Right hindlimb (tissue), 1 donor: ENCODE measurements at places on chromosomes 3 and 15.
A peak's percentile ranks its signal among the peaks of the same experiment; 100 is the strongest.

DNA sequence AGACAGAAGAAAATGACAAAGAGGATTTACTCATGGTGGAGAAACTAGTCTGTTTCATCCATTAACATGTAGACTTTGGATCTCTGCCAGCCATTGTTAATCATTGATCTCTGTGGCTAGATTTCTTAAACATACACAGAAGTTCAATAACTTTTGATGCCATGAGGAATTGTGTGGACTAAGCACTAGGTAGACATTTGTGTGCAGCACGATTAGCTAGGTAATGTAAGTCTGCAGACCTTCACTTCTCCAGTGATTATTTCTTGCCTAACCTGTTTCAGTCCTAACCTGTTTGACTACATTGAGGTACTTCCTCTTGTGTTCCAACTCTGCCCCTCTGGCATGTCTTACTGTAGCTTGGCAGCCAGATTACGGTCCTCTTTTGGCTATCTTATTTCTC lies 928.5 kb upstream of the ROBO1 start:
- DNase-seq, result no peak

DNA sequence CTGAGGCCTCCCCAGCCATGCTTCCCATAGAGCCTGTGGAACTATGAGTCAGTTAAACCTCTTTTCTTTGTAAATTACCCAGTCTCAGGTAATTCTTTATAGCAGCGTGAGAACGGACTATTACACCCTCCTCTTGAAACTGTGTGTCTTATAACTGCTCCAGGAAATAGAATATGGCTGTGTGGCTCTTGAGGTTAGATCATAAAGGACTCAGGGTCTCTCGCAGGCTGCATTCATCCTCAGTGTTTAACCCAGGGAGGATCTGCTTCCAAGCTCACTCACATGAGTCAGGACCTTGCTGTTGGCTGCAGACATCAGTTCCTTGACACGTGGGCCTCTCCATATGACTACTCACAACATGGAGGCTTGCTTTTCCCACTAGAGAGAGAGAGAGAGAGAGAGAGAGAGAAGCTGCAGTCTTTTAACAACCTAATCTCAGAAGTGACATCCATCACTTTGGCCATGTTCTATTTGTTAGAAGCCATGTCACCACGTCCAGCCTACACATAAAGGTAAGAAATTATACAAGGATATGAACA lies 114.3 kb upstream of the UBE2E1 start:
- DNase-seq, result no peak

GRCh38 chr15:29382862-29383261 lies 113.2 kb upstream of the NSMCE3 start:
- no peak for DNase-seq

DNA sequence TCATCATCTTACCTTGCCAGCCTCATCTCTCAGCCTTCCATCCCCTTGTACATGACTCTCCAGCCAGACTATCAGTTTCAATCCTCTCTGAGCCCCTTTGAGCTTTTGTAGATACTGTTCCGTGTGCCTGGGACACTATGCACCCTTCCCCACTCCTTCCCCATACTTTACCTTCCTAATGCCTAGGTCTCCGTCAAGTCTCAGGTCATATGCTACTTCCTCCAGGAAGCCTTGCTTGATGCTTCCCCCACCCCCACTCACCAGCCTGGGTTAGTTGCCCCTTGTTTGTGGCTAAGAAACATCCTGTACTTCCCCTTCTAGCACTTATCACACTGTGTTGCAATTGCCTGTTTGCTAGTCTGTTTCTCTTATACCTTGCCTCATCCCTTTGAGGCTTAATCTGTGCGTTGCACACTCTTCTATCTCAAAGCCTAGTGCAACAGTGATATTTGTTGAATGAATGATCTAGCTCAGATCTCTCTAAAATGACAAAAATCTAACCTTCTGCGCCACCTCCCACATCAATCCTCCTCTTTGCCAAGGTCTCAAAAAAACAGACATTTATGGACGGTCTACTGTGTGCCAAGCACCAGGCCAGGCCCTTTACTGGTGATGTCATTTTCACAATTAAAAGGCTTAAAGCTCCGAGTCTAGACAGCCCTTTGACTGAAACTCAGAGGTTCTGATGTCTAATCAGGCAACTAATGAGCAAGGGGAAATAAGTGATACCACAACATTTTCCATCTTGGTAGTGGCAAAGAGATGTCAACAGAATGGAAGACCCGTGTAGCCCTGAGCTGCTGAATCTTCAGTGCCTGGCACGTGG lies 6.5 kb upstream of the USP3 start:
- DNase-seq, result no peak

DNA sequence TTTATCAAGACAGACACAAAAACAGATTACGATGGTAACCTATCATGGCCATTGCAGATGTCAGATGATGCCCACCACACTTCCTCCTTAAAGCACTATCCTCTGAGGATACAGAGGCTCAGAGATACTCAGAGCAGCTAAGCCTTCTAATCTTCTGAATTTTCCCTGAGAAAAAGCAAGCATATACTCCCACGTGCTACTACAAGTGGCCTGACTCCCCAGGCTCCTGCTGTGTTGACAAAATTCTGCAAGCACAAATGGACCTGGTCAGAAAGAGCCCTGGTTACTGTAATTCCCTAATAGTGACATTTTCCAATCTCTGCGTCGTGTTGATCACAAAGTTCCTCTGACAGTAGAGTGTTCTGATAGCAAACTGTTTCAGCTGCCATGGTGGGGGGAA lies 207.1 kb downstream of the KCNMB2 start:
- no peak for DNase-seq

DNA sequence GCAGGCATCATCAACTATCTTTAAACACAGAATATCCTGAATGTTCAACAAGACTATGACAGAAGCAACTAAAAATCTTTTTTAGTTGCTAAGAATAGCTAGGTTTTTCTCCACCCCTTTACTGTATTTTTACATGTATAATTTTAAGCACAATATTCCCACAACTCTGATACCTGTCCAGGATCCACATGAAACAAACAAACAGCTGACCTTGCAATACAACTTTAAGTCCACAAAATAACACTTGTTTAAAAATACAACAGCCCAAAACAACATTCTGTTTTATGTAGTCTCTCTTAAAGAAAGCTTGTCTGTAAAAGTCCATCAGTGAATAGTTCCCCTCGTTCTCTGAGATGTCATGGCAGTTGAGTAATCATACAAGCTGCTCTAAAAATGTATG lies 41.1 kb downstream of the IFT57 start:
- DNase-seq, result no peak

GRCh38 chr15:83380682-83381081 lies 66.5 kb upstream of the SH3GL3 start:
- DNase-seq, result peak; percentile 47

DNA sequence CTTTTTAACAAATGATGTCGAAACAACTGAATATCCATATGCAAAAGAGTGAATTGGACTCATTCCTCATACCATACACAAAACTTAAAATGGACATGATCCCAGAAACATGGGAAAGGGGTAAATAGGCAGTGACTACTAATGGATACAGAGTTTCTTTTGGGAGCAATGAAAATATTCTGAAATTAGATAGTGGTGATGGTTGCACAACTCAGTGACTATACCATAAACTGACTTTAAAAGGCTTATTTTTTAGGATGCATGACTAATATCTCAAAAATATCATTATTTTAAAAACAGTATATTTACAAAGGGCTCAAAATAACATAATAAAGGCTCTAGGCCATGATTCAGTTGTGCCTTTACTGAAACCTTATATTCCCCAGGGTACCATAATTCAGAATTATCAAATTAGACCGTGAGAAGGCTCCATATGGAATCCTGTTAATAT lies 16.3 kb upstream of the ATP13A3 start:
- no peak for DNase-seq

DNA sequence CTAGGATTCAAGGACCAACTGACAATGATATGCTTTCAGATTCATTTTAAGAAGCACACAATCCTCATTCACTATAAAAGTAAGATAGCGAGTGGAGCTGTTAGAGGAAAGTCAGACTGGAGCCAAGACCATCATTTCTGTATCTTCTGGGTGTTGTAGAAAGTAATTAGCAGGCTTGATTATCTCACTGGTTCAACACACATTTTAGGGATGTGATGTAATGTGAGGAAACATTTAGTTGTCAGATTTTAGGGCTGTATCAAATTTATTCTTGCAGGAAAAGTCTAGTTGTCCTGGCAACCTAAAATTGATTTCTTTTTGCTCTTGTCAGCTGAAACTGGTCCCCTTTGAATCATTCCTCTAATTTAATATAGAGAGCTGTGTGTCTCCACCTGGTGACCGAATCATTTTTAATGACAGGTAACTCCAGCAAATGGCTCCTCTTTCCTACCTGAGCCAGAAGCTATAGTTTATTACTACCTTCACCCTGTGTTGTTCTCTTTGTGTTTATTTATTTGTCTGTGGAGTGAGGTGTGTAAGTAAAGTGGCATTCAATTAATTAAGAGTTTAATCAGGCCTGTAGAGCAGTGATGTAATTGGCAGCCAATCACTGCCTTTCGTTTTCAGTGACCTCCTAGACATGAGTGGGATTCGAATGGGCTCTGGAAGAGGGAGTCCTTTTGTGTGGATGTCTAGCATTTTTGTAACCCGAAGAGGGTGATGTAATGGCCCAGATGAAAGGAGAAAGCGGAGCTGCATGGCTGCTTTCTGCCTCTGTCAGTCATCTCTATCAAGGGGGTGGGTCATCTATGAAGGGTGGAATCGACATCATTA lies 125.8 kb downstream of the LPP start:
- no peak for DNase-seq

- DNase-seq, result no peak
These were observed 16.4 kb upstream of the PRR20G start for GRCh38 chr3:127304121-127304744.

DNA sequence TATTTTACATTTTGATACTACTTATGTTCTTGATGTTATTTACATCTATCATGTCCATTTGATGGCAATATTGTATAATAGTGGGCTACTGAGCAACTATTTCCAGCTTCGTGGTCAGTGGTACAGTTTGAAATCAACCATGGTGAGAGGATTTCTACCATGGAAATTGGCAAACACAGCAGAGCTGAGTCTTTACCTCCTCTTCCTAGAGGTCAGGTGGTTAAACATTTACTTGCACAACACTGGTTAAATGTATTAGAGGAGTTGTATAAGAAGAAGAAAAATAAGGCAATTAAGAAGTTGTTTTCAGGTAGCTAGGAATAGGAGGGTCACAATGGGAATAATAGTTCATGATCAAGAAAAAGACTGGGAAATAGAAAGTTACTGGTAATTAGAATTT lies 7.2 kb upstream of the PPM1L start:
- no peak for DNase-seq

DNA sequence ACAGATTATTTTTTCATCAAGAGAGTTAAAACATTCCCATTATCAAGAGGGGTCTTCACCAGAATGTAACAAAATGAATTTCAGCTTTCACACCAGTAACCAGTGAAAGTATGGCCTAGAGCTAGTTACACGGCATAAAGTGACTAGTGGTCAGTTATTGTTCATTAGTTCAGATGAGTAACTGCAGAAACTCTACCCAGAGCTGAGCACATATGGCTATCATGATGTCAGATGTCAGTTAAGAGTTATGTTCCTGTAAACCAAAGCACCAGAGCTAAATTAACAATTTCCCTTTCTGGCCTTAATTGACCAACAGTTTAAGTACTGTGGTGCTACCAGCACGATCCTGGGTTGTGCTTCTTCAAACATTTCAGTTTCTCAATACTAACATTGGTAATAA lies 6.6 kb upstream of the MRPS25 start:
- no peak for DNase-seq

GRCh38 chr15:80615361-80615736 lies 79.8 kb upstream of the ABHD17C start:
- no peak for DNase-seq

DNA sequence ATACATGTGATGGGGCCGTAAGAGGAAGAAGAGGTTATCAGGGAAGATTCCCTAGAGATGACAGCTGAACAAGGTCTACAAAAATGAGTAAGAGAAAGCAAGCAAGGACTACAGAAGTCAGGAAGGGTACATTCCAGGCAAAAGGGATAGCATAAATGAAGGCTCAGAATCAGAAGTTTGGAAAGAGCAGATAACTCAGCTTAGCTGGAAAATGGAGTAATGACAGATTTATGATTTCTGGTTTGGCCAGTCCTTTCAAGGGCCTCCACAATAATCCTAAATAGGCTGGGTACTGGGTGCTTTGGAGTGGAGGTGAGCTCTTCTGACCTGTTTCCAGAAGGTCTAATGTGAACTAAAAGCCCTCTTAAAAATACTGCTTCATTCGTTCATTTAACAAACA lies 110.7 kb downstream of the MYO5A start:
- no peak for DNase-seq

DNA sequence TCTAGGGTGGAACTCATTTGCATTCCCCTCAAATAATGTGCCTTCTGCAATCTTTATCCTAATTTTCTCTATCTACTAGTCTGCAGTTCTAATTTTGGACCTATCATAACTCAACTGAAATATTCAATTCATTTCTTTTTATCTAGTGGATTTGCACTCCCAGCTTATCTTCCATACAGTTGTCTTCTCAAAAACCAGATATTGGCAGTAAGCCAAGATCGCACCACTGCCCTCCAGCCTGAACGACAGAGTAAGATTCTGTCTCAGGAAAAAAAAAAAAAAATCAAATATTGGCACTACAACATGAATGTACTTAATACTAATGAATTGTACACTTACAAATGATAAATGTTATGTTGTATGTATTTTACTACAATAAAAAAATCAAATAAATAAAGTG lies 18.0 kb upstream of the CHMP2B start:
- DNase-seq, result no peak

GRCh38 chr3:69406163-69406562 lies 20.3 kb upstream of the FRMD4B start:
- DNase-seq, result peak; percentile 40

DNA sequence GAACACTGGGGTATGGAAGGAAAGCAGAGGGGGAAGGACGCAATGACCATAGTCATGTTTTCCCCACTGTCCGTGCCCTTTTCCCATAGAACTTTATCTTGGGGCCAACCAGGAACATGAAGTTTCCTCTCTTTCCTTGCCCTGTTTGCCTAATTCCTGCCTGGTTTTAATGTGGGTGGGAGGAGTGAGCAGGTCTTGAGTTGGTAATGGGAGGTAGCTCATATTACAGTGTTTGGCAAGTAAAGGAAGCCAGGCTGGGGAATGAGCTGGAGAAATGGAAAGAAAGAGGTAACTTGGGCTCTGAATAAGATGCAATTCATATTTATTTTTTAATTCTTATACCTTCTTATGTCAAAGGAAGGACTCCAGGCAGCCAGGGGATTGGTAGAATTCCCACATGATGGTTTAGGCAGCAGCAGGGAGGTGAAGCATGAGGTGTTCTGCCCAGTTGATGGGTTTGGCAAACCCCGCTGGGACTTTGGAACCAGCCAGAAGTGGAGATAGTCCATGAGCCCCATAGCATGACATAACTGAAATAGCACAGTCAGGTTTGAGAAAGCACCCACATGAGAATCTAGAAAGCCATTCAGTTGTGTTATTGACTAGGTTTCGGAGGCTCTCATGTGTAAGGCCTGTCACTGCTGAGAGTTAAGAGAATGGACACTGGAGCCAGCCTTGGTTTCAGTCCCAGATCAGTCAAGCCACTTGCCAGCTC lies 60.0 kb downstream of the CCK start:
- DNase-seq, result no peak

GRCh38 chr15:90750186-90750585 lies 33.0 kb downstream of the BLM start:
- DNase-seq, result no peak
